ENCODE measurements at places on chromosomes 12 and 14. TPM values are rescaled to one million over a fixed set of nuclear protein-coding genes. Genes with fewer than 3 reads are reported as not detected.

The CAPZA3 gene
- 1.2 TPM for polyA plus RNA-seq

The NUAK1 gene
- polyA plus RNA-seq: 2.9 TPM

The ANO4 gene
- 0.14 TPM for polyA plus RNA-seq

The LIN7A gene
- 0.77 TPM for polyA plus RNA-seq

The ARHGDIB gene
- polyA plus RNA-seq: 27.0 TPM

The CSRP2 gene
- 20.0 TPM for polyA plus RNA-seq

The ASCL1 gene
- polyA plus RNA-seq: 0.19 TPM

The GRIP1 gene
- polyA plus RNA-seq: 0.95 TPM

All from pancreas (tissue), 10 donors.